ENCODE measurements at places on chromosomes 3 and 15.

DNA sequence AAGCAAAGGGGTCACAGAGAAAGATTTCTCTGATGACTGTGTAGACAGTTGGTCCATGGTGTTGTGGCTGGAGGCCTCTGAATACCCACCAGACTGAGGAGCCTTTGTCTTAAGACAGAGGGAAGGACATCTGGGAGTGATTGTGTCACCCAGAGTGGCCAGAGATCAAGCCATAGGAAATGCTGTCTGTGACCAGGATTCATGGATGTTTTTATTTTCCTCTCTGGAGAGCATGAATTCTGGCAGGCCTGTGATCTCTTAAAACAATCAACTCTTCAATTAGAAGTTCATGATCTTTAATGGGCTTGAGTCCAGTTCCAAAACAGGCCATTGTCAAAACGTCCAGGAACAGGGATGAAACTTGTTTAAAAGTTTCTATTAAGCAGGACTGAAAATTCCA, 198.9 kb upstream of the CTDSPL start:
- no peak for DNase-seq

DNA sequence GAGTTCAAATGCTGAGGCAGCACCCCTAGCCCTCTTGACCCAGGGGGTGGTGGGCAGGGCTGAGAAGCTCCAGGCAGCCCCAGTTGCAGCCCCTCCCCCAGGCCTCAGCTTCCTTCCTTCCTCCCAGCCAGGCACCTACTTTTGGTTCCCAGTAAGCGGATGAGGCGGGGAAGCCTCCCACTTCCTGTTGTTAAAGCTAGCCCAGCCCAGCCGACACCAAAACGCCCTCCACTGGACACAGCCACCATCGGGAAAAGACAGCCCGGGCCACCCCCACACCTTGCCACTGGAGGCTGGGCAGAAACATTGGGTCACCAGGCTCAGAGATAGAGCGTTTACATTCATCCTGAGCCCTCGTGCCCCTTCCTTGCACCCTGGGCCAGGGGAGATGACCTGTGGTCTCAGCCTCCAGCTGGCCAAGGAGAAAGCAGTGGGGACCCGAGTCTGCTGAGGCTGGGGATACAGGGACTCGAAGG, 3.5 kb downstream of the DUSP7 start:
- DNase-seq, result peak; percentile 86

GRCh38 chr3:171385086-171385485, 75.1 kb downstream of the TNIK start:
- DNase-seq, result no peak

GRCh38 chr3:117768581-117768980, 1059.0 kb downstream of the TUSC7 start:
- no peak for DNase-seq

GRCh38 chr15:66063147-66063546, 190.4 kb downstream of the MEGF11 start:
- DNase-seq, result no peak

DNA sequence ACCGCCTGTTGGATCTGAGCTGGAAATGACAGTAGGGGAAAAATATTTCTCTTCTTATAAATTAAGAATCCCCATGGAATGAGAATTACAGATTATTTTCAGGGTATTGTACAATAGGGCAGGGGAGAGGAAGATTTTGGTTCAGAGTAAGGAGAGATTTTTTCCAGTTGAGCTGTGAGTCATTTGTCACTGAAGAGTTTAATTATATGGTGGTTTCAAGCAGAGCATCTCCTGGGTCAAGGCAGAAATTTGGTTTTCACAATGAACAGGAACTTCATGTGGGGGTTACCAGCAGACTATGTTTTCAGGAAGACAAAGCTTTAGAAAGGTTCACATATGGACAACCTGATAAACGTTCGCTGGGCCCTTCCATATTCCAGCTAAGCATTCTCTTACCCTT, 182.8 kb upstream of the NR2E3 start:
- no peak for DNase-seq

DNA sequence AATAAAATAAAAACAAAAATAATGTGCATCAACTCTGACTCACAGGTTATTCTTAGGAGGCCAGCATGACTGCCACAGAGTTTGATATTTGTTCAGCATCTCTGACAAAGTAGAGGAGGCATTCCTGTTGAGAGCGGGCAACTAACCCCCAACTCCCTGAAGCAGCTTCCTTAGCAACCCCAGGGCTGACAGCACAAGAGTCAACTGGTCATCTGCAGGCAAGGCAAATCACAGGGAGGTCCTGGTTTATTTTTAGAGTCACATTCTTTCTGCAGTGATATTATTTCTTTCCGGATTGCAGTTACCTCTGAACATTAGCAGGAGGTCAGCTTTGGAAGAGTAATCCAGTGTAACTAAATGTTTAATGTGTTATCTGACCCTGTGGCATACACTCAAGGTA, 273.0 kb downstream of the PLCL2 start:
- DNase-seq, result no peak

DNA sequence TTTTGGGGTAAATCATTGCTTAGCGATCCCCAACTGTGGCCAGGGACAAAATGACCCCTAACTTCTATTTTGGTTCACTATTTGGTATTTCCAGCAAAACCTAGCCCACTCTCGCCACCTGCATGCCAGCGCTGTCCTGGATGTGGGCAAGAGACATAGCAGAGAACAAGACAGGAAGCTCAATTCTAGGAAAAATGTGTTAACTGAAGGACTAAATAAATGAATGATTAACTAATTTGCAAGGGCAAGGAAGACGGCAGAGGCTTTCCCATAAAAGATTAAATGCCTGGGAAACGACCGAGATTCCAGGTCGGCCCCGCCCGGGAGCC, 408 bp downstream of the NICN1 start:
- DNase-seq, result no peak

DNA sequence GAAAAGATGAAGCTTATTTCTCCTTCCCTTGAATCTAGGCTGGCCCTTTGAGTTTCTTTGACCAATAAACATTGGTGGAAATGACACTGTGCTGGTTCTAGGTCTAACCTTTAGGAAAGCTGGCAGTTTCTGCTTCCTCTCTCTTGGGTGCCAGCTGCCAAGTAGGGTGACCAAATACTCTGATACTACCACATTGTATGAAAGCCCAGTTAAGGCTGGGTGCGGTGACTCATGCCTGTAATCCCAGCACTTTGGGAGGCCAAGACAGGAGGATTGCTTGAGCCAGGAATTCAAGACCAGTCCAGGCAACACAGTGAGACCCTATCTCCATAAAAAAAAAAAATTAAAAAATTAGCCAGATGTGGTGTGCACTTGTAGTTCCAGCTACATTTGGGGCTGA, 320.7 kb downstream of the ZNF621 start:
- no peak for DNase-seq

- DNase-seq, result no peak
These were observed 42.7 kb downstream of the ZDHHC3 start for GRCh38 chr3:44932986-44933944.

DNA sequence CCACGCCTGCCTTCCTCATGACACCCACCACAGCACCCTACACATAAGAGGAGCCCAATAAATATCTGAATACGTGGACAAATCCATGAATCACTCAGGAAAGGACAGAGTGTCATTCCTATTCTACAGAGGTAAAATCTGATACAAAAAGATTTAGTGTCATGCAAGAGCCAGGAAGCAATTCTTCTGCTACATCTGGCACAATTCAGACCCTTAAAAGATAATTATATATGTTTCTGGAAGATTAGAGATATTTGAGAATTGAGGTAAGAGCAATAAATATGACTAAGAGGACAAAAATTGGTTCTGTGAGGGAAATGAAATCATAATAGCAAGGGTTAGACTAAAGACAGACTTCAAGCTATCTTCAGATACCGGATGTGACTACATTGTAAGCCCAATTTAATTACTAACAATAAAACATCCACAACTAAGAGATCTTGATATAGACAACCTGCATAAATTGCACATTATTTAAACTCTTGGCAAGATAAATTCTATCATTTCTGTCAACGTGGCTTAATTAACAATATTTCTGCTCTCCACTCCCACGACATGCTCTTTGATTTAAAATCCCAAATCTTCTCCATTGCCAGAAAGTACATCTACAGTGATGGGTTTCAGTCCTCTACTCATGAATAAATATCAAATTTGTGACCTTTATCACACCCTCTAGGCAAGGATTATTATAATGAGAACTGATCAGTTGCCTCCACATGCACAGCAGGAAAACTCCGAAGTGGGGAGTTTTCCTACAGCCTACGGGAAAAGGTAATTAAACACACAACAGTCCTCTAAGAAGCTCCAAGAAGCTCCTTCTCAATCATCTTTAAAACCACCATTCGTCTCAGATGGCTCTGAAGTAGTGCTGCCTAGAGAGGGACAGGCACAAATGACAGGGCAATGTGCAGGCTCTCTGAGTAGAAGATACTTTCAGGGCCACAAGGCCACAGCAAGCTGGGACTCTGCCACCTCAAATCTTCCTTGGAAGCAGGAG, 32.6 kb downstream of the MB21D2 start:
- DNase-seq, result no peak

DNA sequence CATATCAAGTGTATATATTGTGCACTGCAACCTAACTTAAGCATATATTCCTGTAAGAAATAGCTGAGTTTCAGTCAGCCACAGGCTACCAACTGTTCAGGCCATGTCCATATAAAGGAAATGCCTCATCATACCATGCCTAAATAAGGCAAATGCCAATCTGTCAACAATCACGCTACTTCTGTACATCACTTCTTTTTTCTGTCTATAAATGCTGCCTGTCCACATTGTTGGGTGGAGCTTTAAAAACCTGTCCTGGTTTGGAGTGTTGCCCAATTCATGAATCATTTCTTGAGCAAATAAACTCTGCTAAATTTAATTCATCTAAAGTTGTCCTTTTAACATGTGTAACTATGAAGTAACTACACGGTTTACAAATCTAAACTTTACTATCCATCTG, 1091.9 kb downstream of the NSUN3 start:
- no peak for DNase-seq

DNA sequence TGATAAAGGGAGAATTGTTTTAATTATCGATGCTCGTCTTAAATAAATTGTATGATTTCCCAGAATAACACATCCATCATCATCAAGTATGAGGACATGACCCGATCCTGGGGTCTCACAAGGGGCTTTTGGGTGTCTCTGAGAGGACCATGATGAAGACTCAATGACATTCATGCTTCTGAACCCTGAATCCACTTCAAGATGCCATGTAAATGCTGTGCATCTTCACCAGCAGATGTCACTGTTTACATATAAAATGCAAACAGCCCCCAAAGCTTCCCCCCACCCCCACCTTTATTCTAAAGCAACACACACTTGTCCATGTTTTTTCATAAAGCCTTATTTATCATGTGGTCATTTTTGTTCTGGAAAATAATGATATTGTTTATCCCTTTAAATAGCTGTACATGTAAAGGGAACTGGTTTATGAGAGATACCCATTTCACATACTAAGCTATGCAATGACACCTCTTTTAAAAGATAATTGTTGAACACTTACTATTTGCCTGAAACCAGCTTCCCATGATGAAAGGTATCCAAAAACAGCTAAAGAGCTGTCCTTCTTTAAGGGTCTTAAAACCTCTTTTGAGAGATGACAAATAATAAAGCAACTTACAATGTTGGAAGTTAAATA, 69.7 kb upstream of the UBE3A start:
- peak; percentile 13 for DNase-seq

DNA sequence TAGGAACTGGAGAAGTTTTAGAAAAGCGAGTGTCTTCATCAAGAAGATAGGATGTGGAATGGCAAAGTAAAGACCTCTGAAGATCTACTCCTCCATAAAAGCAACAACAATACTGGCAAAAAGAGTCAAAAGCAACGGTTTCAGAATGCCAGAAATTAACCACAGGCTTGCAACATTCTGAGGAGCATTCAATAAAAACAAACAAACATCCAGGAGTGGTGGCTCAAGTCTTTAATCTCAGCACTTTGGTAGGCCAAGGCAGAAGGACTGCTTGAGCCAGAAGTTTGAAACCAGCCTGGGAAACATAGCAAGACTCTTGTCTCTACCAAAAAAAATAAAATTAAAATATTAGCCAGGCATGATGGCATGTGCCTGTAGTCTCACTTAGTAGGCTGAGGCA, 143.2 kb upstream of the HACD2 start:
- no peak for DNase-seq

GRCh38 chr15:66573719-66574595, 8.2 kb upstream of the LCTL start:
- DNase-seq, result no peak

DNA sequence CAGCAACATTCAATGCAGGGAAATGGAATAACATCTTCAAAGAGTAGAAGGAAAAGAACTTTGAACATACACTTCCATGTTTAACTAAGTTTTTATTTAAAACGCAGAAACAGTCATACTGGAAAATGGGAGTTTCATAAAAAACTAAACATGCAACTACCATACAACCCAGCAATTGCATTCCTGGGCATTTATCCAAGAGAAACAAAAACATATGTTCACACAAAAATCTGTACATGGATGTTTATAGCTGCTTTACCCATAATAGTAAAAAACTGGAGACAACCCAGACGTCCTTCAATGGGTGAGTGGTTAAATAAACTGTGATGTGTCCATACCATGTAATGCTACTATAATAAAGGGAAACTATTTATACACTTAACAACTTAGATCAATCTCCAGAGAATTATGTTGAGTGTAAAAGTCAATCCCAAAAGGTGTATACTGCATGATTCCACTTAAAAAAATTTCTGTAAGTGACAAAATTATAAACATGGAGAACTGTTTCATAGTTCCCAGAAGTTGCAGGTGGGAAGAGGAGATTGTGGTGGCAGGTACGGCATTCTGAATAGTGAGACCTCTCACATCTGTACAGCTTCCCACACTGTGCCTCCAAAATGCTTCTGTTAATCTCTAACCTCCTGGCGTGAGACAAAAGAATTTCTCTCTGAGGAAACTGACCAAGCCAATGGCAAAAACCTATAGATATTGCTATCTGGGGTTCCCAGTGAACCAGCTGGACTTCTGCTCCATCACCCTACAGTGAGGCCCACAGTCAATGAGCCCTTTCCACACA, 23.1 kb downstream of the ISG20 start:
- no peak for DNase-seq

GRCh38 chr15:89860891-89861290, 32.9 kb downstream of the AP3S2 start:
- no peak for DNase-seq

DNA sequence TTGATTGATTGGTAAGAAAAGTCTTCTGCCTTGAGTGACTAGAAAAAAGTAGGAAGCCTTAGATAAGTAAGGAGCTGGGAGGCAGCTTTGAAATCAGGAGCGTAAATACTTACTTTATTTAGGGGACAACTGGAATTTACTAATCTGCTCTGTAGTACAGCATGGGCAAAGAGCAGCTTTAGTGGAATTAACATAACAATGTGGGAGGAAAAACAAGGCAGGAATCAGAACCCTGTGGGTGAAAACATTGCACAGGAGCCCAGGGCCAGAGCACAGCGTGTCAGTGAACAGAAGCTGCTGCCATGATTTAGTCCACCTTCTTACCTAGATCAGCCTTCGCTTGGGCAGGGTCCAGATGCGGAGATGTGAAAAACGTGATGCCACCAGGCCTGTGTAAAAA, 14.6 kb downstream of the FMN1 start:
- DNase-seq, result no peak

Measured in heart right ventricle (tissue), 16 donors.